ENCODE measurements at places on chromosomes 12 and 14. TPM values are rescaled to one million over a fixed set of nuclear protein-coding genes. Genes with fewer than 3 reads are reported as not detected.
A peak's percentile ranks its signal among the peaks of the same experiment; 100 is the strongest.

GRCh38 chr14:102917469-102918211, 4.8 kb upstream of the AMN start:
- H3K4me3 ChIP-seq = no peak overlapping the region
- H3K36me3 ChIP-seq = no peaks in the 10 kb centered on the region

GRCh38 chr14:94424371-94424770, 28.2 kb downstream of the SERPINA11 start:
- DNase-seq = no peak
- no peak overlapping the region for H3K4me3 ChIP-seq
- H3K27me3 ChIP-seq = no peaks in the 10 kb centered on the region
- H3K4me1 ChIP-seq = no peaks in the 10 kb centered on the region
- no peak overlapping the region for H3K27ac ChIP-seq

GRCh38 chr12:95083938-95084337, 10.5 kb upstream of the NR2C1 start:
- no peak for DNase-seq
- H3K4me3 ChIP-seq = no peak overlapping the region
- H3K4me1 ChIP-seq = no peaks in the 10 kb centered on the region
- H3K36me3 ChIP-seq = peaks cover 2% of the 10 kb centered on the region
- no peaks in the 10 kb centered on the region for H3K27me3 ChIP-seq
- no peak overlapping the region for H3K27ac ChIP-seq

DNA sequence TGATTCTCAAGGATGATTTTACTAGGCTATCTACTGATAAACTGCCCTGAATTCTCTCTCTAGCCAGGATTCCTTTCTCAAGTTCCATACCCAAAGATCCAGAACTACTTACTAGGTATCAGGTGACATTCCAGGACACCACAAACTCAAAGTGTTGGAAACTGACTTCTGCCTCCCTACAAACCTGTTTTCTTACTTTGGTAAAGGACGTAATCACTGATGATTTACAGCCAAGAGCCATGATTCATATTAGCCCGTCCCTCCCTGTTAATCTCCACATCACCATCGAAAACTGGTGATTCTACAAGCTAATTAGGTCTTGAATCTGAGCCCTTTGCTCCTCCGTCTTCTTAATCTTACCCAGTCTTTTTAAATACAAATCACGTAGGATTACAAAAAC, 1.0 kb upstream of the ATG14 start:
- no peaks in the 10 kb centered on the region for H3K27me3 ChIP-seq
- peak overlapping the region; percentile 75 for H3K4me3 ChIP-seq
- peak overlapping the region; percentile 76 for H3K27ac ChIP-seq
- no peaks in the 10 kb centered on the region for H3K36me3 ChIP-seq
- H3K4me1 ChIP-seq = peaks cover 19% of the 10 kb centered on the region
- no peak for DNase-seq

DNA sequence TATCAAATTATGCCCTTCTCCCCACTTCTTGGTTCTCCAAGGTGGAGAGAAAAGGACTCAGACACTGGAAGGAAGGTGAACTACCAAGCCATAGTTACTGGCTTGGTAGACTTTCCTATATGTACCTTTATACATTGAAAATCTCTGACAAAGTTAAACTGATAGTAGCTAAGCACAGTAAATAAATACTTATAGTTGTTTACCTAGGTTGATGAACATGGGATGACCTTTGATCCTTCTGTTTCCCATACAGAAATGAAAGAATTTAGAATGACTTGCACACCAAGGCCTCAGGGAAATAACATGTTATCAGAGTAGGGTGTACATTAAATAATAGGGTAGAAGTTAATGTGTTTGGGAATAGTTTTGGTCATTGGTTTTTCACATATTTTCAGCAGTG, 6.7 kb downstream of the ARHGAP5 start:
- no peak for DNase-seq
- H3K4me1 ChIP-seq = no peaks in the 10 kb centered on the region
- H3K36me3 ChIP-seq = no peaks in the 10 kb centered on the region
- H3K27ac ChIP-seq = peak overlapping the region; percentile 25

DNA sequence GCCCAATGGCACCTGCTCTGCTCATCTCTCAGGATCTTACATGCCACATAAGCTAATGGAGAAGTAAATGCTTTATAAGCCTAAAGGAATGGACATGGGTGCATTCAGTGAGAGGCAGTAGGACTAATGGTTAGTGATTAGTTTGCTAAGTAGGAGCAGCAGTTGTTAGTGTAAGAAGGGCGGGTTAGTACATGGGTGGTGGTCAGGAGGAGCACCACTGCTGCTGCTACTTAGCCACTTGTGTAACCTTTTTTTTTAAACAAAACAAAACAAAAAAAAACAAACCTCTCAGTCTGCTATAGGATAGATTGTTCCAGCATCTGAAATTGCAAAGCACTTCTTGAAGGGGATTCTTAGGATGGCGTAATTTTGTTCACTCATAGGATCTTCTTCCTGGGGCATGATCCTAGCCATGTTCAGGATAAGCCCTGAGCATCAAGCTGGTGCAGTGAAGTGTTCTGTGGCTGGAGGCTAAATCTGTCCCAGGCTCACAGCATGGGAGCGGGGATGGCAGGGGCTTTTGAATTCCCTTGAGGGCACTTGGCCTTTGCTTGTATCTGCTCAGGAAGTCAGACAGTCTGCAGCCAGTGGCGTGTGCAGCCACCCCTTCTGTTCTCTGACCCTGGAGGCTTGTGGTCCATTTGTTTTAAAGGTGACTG, 63.6 kb downstream of the CHST11 start:
- H3K4me1 ChIP-seq = no peaks in the 10 kb centered on the region
- H3K36me3 ChIP-seq = no peaks in the 10 kb centered on the region
- peak; percentile 62 for DNase-seq
- no peak overlapping the region for H3K4me3 ChIP-seq
- H3K27me3 ChIP-seq = no peaks in the 10 kb centered on the region
- H3K27ac ChIP-seq = no peak overlapping the region

DNA sequence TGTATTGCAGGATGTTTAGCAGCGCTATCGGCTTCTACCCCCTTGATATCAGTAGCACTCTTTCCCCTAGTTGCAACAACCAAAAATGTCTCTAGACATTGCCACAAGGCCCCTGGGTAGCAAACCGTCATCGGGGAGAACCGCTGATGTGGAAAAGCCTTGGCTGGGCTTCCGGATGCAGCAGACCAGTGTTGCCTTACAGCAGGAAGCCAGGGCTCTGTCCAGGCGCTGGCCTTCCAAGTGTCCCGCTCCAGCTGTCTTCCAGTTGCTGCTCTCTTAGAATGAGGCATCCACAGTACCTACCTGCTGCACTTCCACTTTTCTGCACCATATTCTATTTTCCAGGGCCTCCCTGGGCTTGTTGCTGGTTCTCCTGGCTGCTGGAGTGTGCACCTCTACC, 22.6 kb upstream of the SLC10A1 start:
- DNase-seq = no peak
- H3K27ac ChIP-seq = no peak overlapping the region
- no peak overlapping the region for H3K4me3 ChIP-seq
- no peaks in the 10 kb centered on the region for H3K27me3 ChIP-seq
- H3K4me1 ChIP-seq = peaks cover 6% of the 10 kb centered on the region
- no peaks in the 10 kb centered on the region for H3K36me3 ChIP-seq

DNA sequence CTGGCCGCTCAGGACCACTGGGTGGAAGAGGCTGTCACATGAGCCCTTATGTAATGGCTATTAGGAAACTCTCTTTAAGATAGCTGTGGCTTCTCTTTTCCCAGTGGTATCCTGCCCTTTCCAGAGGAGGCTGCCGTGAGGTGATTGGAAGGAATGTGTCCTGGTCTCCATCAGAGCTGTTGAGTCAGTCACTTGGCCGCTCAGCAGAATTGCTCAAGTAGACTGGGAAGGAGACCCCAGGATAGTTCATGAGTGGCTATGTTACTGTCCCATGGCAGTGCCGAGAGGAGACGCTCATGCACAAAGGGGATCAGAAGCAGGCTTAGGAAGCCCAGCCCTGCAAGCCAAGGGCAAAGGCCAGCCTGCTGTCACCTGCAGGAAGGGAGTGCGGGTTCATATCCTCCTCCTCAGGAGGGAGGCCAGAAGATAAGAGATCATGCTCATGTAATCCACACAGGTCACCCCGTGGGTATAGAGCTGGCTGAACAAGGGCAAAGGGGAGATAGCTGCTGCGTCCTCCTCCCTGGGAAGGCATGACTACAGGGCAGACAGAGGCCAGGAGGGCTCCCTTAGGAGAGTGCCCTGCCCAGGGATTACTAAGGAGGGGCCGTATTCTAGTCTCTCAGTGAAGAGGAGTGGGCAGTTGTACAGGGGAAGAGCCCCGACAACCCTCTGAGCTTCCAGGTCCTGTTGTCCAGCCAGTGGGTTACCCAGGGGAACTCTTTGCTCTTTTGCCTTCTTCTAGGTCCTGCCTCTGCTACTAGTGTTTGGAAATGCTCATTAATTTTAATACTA, 137.0 kb upstream of the MAX start:
- H3K36me3 ChIP-seq = no peaks in the 10 kb centered on the region
- no peaks in the 10 kb centered on the region for H3K27me3 ChIP-seq
- H3K4me1 ChIP-seq = peaks cover 3% of the 10 kb centered on the region

GRCh38 chr12:95529693-95530225, 21.5 kb downstream of the USP44 start:
- H3K4me3 ChIP-seq = no peak overlapping the region
- no peak overlapping the region for H3K27ac ChIP-seq
- DNase-seq = no peak
- H3K27me3 ChIP-seq = no peaks in the 10 kb centered on the region

GRCh38 chr12:118271183-118271582, 101.5 kb downstream of the TAOK3 start:
- H3K27ac ChIP-seq = no peak overlapping the region
- H3K4me3 ChIP-seq = no peak overlapping the region
- no peak for DNase-seq
- H3K36me3 ChIP-seq = peaks cover 3% of the 10 kb centered on the region

GRCh38 chr14:29566194-29566593, 361.5 kb downstream of the PRKD1 start:
- DNase-seq = no peak
- no peaks in the 10 kb centered on the region for H3K27me3 ChIP-seq
- no peaks in the 10 kb centered on the region for H3K4me1 ChIP-seq
- H3K36me3 ChIP-seq = no peaks in the 10 kb centered on the region

DNA sequence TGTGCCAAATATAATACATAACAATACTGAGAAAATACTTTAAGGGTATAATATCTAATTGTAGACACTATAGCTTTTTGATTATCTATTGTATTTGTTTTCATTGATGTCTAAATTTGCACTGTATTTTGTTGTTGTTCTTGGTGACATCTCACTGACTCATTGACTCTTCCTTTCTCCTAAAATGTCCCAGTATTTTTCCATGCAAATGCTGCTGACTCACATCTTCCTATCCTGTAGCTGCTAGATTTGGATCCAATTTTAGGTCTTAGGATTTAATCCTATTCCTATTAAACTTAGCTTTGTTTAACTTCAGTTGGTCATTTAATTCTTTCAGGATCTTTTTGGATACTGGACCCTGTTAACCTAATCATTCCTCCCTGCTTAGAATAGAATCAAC, 148.5 kb downstream of the TMTC2 start:
- H3K27me3 ChIP-seq = no peaks in the 10 kb centered on the region
- no peak overlapping the region for H3K27ac ChIP-seq
- DNase-seq = no peak
- no peak overlapping the region for H3K4me3 ChIP-seq

Gene IL26
- not detected for total RNA-seq

Gene ZFHX2
- 7.4 TPM for total RNA-seq

Gene KLHL33
- not detected for total RNA-seq

Gene AJUBA
- total RNA-seq = 3.1 TPM

Gene RSRC2
- 112 TPM for total RNA-seq

Gene ZNF385A
- total RNA-seq = 28.1 TPM

Gene CD163
- total RNA-seq = 72.5 TPM

Data from Peyer's patch (tissue), 4 donors.